Breast epithelium (tissue), 4 donors: ENCODE measurements at places on chromosomes 1 and 21. TPM values are rescaled to one million over a fixed set of nuclear protein-coding genes. Genes with fewer than 3 reads are reported as not detected.

DNA sequence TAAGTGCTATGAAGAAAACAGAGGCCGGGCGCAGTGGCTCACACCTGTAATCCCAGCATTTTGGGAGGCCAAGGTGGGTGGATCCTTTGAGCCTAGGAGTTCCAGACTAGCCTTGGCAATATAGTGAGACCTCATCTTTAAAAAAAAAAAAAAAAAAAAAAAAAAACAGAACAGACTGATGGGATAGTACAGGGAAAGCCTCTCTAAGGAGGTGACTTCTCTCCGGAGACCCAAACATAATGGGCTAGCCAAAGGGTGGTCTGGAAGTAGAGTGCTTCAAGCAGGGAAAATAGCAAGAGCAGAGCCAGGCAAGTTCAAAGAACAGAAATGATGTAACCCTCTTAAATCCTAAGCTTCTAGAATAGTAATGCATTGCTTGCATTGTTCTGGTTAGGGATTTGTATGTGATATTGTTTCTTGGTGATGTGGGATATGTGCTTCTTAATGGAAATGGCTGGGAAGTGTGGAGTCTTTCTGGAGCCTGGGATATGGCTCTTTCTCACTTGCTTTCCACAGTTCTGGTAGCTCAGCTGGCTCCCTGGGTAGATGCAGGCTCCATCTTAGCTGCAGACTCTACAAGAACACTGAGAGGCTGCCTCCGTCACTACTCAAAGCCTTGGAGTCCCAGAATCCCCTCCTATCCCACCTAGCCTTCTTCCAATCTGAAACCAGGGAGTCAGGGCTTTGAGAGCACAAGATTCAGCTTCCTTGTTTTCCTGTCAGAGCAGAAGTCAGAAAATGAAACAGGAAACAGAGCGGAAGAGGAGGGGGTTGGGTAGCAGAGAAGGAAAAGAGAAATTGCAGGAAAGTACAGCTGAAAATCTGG lies 1.9 kb upstream of the PIGV start:
- no peak for DNase-seq

GRCh38 chr21:37551993-37552355 lies 185.4 kb downstream of the DYRK1A start:
- no peak for DNase-seq

GRCh38 chr1:83673312-83673711 lies 325.6 kb downstream of the TTLL7 start:
- no peak for DNase-seq

DNA sequence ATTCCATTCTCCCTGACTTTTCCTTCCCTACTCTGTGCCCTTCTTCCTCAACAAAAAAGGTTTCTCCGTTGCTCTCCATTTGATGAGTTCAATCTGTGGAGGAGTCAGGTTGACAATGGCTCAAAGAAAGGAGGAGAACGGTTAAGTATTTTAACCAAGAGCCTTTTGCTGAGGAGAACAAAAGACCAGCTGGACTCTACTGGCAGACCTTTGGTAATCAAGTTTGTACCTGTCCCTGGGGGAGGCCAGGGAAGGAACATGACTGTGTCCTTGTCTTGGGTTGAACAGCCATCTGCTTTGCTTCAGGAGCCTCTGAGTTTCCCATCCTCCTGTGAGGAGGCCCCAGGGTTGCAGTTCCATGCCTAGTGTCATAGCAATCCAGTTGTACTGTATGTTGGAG lies 29.9 kb downstream of the TTF2 start:
- DNase-seq: no peak

Gene NOS1AP
- total RNA-seq: 17.6 TPM

DNA sequence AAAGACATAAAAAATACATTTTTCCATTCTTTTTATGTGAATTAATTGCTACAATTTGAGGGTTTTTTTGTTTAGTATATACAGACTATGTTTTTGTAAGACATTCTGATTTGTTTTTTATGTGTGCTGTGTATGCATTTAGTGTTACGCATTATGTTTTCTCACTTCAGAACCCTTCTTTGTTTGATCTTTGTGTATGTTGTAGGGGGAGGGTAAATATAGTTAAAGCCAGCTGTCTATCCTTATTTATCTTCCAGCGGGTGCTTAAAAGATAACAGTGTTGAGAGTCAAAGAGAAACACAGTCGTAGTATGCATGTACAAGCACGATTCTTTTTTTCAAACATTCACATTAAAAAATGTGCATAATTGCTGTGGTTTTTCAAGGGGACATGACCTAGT lies 97.5 kb upstream of the KIAA1614 start:
- no peak for DNase-seq

GRCh38 chr1:63937461-63938022 lies 163.7 kb downstream of the ROR1 start:
- no peak for DNase-seq

- DNase-seq: no peak
Measured at GRCh38 chr1:155219592-155220031, 11.1 kb downstream of the MTX1 start.

Gene CFAP107
- total RNA-seq: not detected

Gene GRIK3
- 4.6 TPM for total RNA-seq

DNA sequence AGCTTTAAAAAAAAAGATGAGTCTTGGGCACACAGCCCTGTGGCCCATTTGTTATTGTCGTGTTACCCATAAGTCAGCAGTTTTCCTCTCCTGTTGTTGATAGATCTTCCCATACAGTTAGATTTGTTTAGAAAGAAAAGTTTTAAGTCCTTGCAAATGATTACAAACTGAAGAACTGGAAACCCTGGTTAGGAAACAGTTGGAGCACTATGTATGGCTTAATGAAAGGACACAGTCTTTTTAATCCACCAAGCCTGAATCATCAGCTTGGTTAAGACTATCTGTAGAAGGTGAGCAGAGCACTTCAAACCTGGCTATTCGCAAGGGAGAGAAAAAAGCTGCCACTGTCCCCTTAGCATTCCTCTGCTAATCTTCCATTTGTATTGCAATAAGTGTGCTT lies 241.0 kb downstream of the DISC1 start:
- DNase-seq: no peak

- DNase-seq: no peak
Measured at GRCh38 chr1:245129319-245130240, 25.2 kb upstream of the KIF26B start.

DNA sequence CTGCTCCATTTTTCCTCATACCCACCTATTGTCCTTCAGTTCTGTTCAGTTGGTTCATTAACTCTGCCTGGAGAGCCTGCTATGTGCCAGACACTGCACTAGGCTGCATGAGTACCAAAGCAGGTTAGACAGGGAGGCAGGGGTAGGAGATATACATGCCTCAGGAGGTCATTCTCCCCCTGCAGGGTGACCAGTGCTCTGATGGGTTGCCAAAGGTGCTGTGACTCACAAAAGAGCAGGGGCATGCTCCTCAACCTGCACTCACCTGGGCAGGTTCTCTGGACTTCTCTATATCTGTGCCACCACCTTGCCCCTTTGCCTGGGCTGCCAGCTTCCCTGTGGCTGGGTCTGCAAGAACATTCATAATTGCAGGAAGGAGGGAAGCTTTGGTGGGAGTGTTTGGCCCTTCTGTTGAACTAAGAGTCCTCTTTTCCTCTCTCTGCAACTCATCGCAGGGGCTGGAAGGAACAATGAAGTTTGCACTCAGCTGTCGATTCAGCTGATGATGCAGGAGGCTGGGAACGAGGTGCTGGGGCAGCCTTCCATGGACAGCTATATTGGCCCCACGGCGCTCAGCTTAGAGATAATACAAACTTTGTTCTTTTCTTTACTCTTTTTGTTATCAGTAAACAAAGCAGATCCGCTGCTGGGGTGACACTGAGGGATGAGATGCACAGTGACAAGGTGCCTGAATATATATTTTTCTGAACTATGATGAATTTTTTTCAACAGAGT lies 356.4 kb upstream of the PLXNA2 start:
- no peak for DNase-seq

Gene TRIM67
- not detected for total RNA-seq

GRCh38 chr21:34908419-34909055 lies 140.6 kb downstream of the RUNX1 start:
- DNase-seq: no peak

Gene BRDT
- 0.29 TPM for total RNA-seq

Gene C1QTNF12
- not detected for total RNA-seq

GRCh38 chr1:43936431-43937151 lies 3.0 kb downstream of the ARTN start:
- no peak for DNase-seq

DNA sequence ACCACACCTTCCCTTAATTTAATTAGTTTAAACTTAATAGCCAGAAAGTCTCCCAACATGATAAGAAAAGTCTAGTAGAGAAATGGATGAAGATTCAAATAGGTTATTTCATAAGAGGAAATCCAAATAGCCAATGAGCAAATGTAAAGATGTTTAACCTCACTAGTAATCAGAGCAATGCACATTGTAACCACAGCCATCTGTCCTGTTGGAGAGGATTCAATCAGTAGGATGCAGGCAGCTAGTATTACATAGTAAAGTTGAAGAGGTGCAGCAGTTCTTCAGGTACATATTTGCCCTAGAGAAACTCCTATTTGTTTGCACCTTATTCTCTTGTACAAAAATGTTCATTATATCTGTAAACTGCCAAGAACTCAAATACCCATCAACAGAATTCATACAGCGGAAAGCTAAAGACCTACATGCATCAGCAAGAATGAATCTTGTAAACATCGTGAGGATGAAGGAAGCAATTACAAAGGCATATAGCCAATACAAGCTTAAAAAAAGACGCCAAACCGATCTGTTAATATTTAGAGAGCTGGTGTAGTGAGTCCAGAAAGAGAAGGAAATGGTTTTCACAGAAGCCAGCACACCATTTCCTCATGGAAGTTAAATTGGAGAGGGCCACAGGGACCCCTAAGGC lies 27.9 kb downstream of the DIP2A start:
- no peak for DNase-seq

DNA sequence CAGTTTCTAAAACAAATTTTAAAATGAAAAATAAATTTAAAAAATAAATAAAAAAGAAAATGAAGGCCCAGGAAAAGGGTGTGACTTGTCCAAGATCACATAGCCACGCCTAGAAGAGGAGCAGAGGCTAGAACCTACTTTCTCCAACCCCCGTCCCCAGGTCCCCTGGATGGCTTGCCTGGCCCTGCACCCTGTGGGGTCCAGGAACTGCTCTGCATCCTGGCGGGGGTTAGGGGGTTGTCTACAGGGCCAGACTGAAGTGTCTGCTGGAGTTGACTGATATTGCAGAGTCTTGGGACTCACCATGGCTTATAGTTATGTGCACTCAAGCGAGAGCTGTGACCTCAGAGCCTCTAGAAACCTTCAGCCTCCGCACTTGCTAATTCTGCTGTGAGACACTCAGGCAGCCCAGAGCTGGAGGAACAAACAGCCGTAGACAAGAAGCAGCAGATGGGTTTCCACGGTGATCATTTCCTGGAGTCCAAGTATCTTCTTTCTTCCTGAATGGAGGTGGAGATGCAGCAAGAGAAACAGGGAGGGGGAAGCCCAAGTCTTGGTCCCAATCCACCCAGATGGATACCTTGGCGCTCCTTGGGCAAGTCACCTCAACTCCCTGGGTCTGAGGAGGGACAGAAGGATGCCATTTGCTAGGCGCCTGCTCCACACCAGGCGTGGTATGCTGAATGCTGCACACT lies 5.2 kb upstream of the EXTL1 start:
- DNase-seq: no peak

DNA sequence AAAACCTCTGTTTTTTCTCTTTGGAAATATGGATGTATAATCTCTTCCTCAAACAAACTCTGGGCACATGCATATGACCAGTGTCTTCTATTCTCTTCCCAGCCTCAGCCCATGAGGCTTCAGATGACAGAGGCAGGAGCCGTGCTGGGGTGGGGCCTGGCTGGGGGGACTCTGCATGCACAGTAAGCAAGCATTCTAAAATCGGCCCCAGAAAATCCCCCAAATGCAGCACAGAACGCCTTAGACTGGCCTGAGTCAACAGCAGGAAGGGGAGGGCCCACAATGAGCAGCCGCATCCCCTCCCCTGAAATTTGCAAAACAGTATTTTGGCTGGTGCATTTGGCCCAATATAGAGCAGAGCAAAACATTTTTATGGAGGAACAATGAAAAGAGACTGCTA lies 47.8 kb downstream of the ITPKB start:
- DNase-seq: no peak

GRCh38 chr1:54016343-54017282 lies 1.4 kb downstream of the LDLRAD1 start:
- DNase-seq: peak; percentile 74

Gene GPR3
- total RNA-seq: 0.66 TPM
